ENCODE measurements at places on chromosomes 1 and 21.
A peak's percentile ranks its signal among the peaks of the same experiment; 100 is the strongest.

- DNase-seq: no peak
These were observed 230.4 kb downstream of the SLC35F3 start for GRCh38 chr1:234134878-234135277.

- DNase-seq: no peak
These were observed 13.9 kb upstream of the LY9 start for GRCh38 chr1:160781914-160782689.

DNA sequence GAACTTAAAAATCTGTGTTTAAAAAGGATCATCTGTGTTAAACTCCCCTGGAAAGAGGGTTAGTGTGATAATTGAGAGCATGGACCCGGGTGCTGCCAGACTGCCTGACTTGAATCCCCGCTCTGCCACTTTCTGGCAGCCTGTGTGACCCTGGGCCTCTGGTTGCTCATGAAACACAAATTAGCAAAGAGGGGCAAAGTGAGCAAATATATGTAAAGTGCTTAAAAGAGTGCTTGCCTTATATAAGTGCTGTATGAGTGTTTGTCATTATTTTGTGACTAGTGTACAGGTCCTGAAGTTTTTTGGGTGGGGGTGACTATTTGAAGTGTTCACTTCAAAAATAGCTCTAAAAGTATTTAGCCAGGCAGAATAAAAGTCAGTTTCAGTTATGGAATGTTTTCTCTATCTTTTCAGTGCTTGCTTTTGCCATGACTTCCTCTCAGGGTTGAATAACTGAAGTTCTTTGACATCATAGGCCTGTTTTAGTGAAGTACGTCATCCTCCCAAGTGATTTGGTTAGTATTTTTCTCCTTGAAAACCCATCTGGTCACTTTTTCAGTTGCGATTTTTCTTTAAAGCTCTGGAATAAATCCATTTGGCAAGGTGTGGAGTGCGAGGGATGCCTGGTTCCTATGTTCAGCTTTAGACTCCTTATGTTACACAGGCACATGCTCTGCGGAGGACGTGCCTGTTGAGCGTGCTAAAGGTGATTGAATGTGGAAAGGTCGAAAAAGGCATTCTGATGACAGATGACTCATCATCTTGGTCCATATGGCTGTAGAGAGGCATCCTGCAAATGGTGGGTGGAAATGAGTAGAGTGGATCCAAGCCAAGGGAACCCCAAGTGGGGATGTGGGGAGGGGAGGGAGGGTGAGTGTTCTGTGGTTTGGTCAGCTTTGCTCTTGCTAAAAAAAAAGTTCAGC lies 47.8 kb downstream of the AK4 start:
- no peak for DNase-seq

GRCh38 chr21:42659416-42660117 lies 6.1 kb downstream of the PDE9A start:
- no peak for DNase-seq

- no peak for DNase-seq
These were observed 38.0 kb downstream of the KCTD3 start for GRCh38 chr1:215605011-215605621.

DNA sequence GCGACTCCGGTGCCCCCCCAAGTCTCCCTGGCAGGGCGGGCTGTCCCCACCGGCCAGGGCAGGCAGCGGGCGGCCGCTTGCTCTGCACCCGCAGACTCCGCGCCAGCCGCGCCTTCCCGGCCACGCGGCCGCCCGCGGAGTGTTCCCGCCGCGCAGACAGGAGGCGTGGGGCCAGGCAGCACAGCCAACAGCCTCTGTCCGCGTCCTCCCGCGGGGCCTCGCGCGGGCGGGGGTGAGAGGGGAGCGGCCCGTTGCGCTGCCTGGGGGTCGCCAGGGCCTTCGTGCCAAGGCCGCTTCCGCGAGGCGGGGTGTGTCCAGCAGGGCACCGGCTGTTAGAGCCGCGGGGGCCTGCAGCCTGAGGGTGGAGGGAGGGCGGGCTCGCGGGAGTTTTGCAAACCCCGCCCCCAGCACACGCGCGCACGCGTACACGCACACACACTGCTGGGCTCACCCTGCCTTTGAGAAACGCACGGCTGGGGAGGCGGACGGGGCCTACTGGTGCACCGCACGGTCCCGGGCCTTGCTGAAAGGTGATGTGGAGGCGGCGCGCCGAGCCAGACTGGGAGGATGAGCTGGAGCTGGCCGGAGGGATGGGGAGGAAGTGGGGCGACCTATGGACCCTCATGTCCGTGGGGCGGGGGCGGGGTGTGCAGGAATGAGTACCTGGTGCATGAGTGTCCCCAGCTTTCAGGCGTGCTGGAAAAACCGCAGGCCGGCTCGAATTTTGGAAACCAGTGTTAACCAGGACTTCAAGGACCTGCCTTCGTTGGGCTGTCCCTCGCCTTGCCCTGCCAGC lies 41.5 kb downstream of the KIAA1614 start:
- DNase-seq: no peak

- DNase-seq: no peak
These were observed 140.3 kb upstream of the ATP1B1 start for GRCh38 chr1:168966217-168966616.

DNA sequence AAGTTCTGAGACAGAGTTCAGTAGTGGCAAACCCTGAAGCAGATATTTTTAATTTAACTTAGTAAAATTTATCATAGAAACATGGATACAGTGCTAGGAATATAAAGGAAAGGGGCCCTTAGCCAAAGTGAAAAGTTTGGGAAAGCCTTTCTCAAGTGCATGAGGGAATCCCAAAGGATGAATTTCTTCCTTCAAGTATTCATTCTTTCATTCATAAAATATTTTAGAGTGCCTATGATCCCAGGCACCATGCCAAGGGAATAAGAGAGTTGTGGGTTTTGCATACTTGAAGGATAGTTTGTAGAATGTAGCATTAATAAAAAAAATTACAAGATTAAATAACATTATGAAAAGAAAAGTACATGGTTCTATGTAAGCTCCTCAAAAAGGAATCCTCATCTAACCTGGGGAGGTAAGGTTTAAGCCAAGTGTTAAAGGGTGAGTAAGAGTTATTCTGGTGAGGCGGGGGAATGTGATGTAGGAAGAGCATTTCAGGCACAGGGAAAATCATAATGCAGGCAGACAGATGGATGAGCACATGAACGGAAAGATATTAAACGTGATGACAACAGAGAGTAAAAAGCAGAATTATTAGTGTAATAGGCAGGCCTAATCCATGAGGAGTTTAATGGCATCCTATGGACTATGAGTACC lies 40.4 kb upstream of the NTNG1 start:
- DNase-seq: no peak

- no peak for DNase-seq
These were observed 93.6 kb downstream of the PKN2 start for GRCh38 chr1:88777604-88778149.

DNA sequence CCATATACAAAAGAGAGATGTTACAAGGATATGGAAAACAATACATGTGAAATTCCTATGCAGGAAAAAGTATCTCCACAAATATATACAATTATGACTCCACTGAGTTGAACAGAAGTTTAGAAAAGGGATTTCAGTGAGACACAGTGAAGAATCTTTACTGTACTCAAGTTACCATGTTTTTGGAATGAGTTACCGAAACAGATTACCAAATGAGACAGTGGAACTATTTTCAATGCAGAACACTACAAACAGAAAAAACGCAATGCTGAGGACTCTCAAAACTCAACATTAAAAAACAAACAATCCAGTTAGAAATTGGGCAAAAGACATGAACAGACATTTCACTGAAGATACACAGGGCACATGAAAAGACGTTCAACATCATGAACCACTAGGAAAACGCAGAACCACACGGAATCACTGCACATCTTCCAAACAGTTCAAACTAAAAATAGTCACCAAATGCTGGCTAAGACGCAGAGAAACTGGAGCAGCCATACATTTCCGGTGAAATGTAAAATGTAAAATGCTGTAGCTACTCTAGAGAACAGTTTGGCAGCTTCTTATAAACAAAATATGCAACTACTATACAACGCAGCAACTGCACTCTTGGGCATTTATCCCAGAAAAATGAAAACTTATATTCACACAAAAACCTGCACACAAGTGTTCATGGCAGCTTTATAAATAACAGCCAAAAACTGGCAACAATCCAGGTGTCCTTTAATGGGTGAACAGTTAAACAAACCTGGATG lies 118.7 kb downstream of the UBR4 start:
- no peak for DNase-seq

GRCh38 chr1:168835791-168836190 lies 106.8 kb upstream of the DPT start:
- DNase-seq: no peak

DNA sequence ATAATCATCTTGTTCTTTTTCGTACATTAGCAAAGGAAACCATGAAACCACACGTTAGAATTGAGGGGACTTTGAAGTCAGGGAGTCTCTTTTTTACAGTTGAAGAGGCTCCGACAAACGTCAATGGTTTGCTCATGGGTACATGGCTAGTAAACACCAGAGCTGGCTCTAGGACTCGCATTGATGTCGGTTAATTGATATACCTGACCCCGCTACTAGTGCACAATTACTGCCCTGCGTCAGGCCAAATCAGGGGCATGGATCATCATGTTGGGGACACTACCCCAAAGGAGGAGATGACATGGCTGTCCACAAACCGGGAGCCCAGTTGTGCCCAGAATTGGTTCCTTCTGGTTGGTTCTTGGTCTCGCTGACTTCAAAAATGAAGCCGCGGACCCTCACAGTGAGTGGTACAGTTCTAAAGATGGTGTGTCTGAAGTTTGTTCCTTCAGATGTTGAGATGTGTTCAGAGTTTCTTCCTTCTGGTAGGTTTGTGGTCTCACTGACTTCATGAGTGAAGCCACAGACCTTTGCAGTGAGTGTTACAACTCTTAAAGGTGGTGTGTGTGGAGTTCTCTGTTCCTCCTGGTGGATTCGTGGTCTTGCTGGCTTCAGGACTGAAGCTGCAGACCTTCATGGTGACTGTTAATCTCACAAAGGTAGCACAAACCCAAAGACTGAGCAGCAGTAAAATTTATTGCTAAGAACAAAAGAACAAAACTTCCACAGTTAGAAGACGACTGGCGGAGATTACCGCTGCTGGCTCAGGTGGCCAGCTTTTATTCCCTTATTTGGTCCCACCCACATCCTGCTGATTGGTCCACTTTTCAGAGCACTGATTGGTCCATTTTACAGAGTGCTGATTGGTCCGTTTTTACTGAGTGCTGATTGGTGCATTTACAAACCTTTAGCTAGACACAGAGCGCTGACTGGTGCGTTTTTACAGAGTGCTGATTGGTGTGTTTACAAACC lies 126.9 kb upstream of the ERRFI1 start:
- DNase-seq: no peak

- no peak for DNase-seq
These were observed 211.0 kb downstream of the PATJ start for GRCh38 chr1:61953076-61953789.

GRCh38 chr1:25566730-25567341 lies 23.4 kb downstream of the LDLRAP1 start:
- DNase-seq: no peak

- no peak for DNase-seq
These were observed 20.7 kb downstream of the TRIM62 start for GRCh38 chr1:33161061-33161681.

- no peak for DNase-seq
These were observed 23.0 kb upstream of the RBBP5 start for GRCh38 chr1:205144751-205145150.

- DNase-seq: peak; percentile 21
These were observed 44.5 kb downstream of the TIAM1 start for GRCh38 chr21:31299291-31300147.

DNA sequence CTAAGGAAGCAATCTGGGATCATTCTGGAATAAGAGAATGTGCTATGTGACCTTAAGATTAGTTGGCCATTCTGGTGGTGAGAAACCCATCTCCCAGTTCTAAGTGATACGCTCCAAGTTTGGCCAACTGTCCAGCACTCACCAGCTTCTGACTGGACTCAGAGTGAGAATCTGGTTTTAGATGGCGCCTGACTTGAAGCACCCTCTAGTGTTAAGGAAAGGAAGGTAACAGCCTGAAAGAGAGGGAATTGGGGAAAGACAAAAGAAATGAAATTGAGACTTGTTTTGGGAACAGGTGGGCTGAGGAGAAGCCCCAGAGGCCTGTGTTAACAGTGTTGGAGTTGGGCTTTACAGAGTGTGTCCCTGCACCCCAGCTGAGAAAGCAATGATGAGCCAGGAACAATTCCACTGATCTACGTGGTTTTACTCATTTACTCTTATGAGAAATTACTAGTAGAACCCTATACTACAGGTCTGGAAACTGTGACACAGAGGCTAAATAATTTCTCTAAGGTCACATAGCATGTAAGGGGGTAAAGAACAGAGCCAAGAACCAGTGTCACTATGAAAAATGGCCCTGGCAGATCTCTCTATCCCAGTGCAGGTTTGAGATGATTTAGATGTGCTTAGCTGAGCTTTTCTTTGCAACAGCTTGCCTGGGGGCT lies 9.3 kb upstream of the FCAMR start:
- DNase-seq: no peak

DNA sequence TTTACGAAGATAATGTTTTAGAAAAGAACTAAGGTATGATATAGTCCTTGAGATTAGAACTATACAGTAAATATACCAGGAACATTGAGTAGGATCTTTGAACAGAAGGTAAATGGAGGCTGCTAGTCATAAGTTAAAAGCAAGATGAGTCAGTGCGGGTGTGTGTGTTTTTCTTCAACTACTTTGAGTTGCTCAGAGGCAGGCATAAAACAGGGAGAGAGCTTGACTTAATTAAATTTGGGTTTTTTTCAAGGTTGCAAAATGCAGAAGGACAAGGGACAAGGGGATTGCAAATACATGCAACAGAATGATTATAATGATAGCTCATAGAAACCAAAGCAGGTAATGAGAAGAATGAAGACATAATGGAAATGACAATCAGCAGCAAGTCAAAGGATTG lies 815.1 kb downstream of the NCAM2 start:
- DNase-seq: no peak

DNA sequence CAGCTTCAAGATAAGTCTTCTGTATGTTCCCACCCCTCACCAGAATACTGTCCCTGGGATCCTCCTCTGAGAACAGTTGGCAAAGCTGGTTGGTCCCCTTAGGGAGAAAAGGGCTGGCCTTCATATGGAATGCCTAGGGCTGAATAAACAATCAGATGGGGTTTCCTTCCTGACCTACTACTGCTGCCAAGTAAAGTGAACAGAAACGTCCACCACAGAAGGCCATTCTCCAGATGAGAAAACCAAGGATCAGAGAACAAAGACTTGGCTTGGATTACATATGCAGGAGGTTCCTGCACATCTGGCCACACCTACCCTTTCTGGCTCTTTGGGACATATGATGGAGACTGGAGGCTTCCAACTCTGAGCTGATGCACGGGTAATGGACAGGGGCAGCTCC lies 194.5 kb downstream of the HIVEP3 start:
- no peak for DNase-seq

- DNase-seq: no peak
These were observed 20.6 kb downstream of the JUN start for GRCh38 chr1:58763214-58763613.

DNA sequence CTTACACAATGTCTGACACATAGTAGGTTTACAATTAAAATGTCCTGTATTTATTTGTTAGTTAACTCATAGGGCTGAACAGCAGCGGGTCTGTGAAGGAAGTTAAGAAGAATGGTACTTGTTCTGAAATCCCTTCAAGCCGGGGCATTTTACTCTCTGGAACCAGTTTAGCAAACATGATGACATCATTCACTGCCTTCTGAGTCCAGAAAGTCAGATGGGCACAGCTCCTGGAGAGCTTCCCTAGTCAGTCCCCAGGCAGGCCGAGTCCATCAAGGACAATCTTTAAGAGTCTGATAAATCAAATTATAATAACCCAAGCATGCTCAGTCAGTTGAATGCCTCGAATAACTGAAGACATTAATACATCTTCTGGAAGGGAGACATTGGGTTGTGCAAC lies 125.4 kb upstream of the DAB1 start:
- DNase-seq: no peak

All from kidney epithelial cell (primary cell).